ENCODE measurements at places on chromosomes 1 and 21. TPM values are rescaled to one million over a fixed set of nuclear protein-coding genes. Genes with fewer than 3 reads are reported as not detected.

Gene DPT
- polyA plus RNA-seq, result 1.6 TPM

Gene CRNN
- not detected for polyA plus RNA-seq

Gene NAXE
- 107 TPM for polyA plus RNA-seq

Gene MPL
- polyA plus RNA-seq, result 1.2 TPM

Gene TRAPPC10
- 23.8 TPM for polyA plus RNA-seq

Gene ALDH9A1
- polyA plus RNA-seq, result 90.0 TPM

Gene CFAP298
- polyA plus RNA-seq, result 60.4 TPM

Gene SGIP1
- 53.6 TPM for polyA plus RNA-seq

Gene FABP3
- 99.5 TPM for polyA plus RNA-seq

Gene MCOLN2
- 0.29 TPM for polyA plus RNA-seq

Gene AJAP1
- polyA plus RNA-seq, result 27.3 TPM

Gene DNAH14
- polyA plus RNA-seq, result 16.5 TPM

Gene SPATA21
- 0.59 TPM for polyA plus RNA-seq

Gene PTPN14
- polyA plus RNA-seq, result 9.0 TPM

Gene KRTAP11-1
- polyA plus RNA-seq, result not detected

Gene PYHIN1
- polyA plus RNA-seq, result not detected

Gene OR14I1
- not detected for polyA plus RNA-seq

Gene OPRD1
- polyA plus RNA-seq, result 0.40 TPM

Gene RBM11
- 8.7 TPM for polyA plus RNA-seq

Gene FAM177B
- polyA plus RNA-seq, result not detected

Gene TRIM33
- polyA plus RNA-seq, result 32.8 TPM

Gene IQGAP3
- polyA plus RNA-seq, result 10.4 TPM

Gene RPL22
- polyA plus RNA-seq, result 322 TPM

Gene DFFA
- 33.9 TPM for polyA plus RNA-seq

Gene RPS8
- polyA plus RNA-seq, result 1,330 TPM

Gene KIF17
- polyA plus RNA-seq, result 12.6 TPM

Gene OR10J1
- polyA plus RNA-seq, result not detected

Gene LRRC8B
- 21.3 TPM for polyA plus RNA-seq

Gene PEX10
- 36.9 TPM for polyA plus RNA-seq

Gene SLC16A4
- 9.4 TPM for polyA plus RNA-seq

Gene ZFYVE9
- 45.6 TPM for polyA plus RNA-seq

Gene KRTAP15-1
- not detected for polyA plus RNA-seq

Gene EPHB2
- 43.1 TPM for polyA plus RNA-seq

Gene TEX38
- polyA plus RNA-seq, result 0.45 TPM

Gene OLFML2B
- 13.7 TPM for polyA plus RNA-seq

Gene KIF21B
- 102 TPM for polyA plus RNA-seq

Gene TTC4
- polyA plus RNA-seq, result 27.9 TPM

Gene KRTAP12-2
- polyA plus RNA-seq, result not detected

Gene PBX1
- polyA plus RNA-seq, result 118 TPM

Data from spinal cord (tissue), 10 donors.